Activated effector memory CD4-positive, alpha-beta T cell treated with Interleukin-2 at 50 U/mL for 16 hours (primary cell): ENCODE measurements at places on chromosomes 6 and 20.

- DNase-seq: no peak
Observed at GRCh38 chr20:47859278-47859677, 74.0 kb upstream of the SULF2 start.

- no peak for DNase-seq
Observed at GRCh38 chr6:13807696-13808095, 6.7 kb downstream of the MCUR1 start.

DNA sequence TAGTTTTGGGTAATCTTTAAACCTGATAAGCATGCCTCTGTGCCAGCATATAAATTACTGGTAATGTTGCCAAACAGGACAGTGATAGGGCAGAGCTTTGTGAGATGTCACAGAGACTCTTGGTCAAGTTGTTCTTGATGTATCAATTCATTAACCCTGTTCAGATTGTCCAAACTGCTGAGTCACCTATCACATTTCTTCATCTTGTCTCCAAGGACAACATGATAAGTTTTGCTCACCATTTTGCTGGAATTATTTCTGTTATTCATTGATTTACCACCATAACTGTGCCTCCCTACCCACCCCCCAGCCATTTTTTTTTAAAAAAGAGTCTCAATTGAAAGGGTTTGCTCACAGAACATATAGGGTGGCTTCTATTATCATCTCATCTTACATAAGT is 19.5 kb upstream of the GMNN start:
- no peak for DNase-seq

DNA sequence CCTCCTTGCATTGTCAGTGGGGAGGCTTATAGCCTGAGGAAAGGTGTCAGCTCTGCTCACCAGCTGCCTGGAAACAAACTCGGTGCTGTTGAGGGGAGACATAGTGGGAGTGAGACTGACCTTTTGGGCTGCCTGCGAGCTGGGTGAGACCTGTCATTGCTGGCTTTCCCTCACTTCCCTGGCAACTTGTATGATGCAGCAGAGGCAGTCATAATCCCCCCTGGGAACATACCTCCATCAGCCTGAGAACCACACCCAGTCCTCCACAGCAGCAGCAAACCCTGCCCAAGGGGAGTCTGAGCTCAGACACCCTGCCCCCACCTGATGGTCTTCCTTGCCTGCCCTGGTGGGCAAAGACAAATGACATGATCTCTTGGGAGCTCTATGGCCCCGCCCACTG is 521.2 kb upstream of the IMPG1 start:
- DNase-seq: no peak

GRCh38 chr6:114151064-114151690 is 180.2 kb upstream of the HDAC2 start:
- DNase-seq: no peak

DNA sequence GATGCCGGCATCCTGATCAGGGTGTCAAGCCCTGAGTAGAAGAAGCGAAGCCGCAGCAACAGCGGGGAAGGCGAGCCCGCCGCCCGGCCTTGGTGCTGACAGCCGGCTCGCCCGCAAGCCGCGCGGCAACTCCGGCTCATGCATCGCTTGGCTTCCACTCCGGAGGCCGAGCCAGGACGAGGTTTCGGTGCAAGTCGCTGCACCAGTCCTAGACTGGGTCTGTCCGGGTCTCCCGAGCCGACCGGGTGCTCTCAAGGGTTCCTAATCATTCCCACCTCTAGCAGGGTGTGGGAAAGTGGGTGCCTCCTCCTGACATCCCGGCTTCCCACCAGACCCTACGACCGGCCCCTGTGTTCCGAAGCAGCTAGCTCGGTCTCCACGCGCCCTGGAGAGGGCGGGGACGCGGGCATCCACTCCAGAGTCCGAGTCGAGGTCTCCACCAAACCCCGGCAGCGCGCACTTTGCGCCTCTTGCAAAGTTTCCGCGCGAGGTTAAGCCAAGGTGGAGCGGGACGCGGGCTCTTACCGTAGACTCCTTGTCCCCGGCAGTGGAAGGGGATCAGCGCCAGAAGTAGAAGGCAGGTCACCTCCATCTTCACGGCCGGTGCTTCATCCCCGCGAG is 1.4 kb downstream of the MDGA1 start:
- peak; percentile 8 for DNase-seq

- no peak for DNase-seq
Observed at GRCh38 chr6:109610590-109610989, 80.4 kb downstream of the AK9 start.

DNA sequence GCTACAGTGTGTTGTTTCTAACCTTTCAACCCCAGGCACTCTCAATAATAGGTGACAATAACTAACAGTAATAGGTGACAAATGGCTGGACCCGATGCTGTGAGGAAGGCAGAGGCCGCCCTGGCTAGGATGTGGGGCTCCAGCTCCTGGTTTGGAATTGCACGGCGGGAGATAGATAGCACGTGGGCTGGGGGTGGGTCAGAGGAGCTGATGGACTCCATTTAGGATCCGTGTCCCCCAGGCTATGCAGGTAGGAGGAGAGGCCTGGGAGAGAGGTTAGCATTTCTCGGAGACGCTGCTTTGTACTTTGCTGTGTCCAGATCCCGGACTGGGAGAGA is 61.4 kb downstream of the EZR start:
- DNase-seq: no peak

GRCh38 chr20:53550280-53551187 is 43.1 kb downstream of the ZNF217 start:
- no peak for DNase-seq

DNA sequence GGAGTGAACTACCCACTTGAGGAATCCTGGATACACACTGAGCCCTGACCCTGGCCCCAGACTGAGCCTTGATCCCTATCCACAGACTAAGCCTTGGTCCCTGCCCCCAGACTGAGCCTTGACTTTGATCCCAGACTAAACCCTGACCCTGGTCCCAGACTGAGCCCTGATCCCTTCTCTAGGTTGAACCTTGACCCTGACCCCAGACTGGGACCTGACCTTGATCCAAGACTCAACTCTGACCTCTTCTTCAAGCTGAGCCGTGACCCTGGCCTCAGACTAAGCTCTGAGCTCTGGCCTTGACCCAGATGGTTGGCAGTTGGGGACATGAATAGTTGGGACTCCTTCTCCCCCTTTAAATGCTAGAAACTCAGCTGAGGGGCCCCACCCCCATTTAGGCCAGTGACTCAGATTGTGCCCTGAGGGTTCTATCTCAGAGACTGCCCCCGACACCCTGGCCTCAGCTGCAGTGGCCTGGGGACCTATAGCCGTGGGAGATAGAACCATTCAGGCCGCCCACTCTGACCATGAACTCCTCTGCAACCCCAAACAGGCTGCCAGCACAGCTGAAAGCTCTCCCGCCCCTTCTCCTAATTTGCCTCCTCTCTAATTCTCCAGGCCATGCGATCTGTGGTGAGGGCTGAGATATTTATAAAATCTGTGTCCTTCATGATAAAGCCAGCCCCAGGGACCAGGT is 84.7 kb downstream of the DLGAP4 start:
- DNase-seq: no peak

DNA sequence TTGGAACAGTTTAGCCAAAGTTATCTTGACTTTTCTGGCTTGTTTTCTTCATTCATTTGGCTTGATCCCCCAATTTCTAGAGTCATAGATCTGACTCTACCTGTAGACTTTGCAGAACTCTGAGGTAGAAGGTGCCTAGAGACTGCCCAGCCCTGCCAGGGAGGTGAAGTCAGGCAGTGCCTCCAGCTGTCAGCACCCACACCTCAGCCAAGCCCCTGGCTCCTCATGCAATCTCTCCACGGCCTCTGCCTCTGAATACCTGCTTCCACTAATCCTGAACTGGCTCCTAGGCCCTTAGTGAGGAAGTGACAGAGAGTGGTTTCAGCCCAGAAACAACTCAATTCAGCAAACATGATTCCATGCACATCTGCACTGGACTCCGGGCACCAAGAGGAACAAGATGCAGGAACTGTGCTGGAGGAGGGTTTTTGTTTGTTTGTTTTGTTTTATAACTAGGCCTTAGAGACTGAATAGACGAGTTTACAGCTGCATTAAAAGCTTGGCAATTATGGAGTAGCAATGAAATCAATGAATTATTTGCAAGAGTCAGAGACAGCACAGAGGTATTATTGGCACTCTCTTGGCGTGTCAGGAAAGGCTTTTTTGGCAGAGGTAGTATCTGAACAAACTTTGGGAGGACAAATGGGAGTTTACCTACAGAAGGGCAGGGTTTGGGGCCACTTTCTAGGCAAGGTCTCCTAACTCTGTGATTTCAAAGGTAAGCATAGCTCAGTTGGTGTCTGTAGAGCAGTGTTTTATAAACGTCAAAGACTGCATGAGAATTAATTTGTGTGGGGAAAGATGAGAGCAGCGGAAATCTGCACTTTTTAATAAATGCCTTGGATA is 25.2 kb downstream of the TGM3 start:
- no peak for DNase-seq

DNA sequence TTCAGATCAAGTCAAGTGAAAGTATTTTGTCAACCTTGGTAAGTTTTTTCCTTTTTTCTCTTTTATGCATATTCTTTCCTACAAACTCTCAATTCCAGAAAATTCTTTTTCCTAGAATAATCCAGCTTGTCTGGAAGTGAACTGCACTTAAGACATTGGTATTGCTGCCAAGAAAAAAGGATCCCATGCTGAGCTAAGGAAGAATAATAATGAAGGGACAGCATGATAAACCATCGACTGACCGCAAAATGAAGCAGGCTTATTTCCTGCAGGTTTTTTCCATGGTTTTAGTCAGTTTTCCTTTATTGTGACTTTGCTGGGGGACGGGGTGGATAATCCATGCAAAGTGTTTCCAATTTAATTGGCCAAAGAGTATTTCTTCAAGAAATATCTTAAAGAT is 857.6 kb upstream of the SLC35B3 start:
- DNase-seq: no peak

- no peak for DNase-seq
Observed at GRCh38 chr6:36115412-36115811, 14.9 kb upstream of the MAPK13 start.

- no peak for DNase-seq
Observed at GRCh38 chr20:63544241-63544957, 3.1 kb downstream of the SRMS start.

DNA sequence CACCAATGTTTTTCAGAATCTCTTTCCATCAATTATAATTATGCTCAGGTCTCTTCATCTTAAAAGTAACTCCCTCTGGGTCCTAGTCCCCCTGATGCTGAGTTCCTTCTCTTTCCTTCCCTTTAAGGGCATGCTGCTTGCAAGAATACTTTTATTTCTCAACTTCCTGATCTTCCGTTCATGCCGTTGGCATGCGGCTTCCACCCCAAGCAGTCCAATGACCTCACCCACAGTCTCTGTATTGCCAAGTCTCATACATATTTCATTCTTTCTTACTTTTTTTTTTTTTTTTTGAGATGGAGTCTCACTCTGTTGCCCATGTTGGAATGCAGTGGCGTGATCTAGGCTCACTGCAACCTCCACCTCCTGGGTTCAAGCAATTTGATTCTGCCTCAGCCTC is 83.5 kb downstream of the NDUFAF5 start:
- DNase-seq: no peak

DNA sequence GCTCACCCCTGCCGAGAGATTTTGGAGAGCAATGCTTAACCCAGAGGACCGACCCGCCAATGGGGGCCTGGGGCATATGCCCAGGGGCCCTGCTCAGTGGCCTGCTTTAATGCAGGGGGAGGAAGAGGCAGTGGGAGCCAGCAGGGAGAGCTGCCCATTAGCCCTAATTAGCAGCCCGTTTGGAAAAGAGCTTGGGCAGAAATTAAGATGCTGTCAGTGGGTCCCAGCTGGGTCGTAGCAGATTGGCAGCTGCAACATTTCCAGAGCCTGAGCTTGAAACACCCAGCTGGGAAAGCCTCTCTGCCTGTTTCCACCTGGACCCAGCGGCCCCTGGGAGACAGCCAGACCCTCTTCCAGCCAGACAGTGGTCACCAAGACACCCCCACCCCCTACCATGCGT is 39.5 kb downstream of the CD40 start:
- DNase-seq: no peak

DNA sequence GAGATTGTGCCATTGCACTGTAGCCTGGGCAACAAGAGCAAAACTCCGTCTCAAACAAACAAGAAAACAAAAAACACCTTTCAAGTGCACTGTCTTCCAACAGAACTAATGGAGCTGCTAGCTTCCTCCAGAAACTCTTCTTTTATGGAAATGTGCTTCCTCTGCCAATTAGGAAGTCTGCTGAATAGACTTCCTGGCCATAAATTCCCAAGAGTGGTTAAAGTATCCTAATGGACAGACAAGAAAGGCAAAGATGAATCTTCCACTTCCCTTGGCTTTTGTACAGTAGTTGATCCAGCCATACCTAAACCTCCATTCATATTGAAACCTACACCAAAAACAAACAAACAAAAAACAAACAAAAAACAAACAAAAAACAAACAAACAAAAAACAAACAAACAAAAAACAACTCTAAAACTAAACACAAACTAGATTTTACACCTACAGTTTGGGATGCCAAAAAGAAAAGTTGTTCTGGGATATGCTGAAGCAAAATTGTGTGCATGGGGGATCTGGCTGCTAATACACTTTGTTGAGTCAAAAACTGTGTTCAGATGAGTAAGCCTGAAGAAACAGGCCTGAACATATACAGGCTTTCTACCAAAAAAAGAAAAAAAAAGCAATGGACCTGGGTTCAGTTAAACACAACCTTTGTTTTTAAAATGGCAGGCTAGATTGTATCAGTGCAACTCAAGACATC is 59.8 kb upstream of the CARMIL1 start:
- DNase-seq: no peak

GRCh38 chr20:36604952-36605398 is 604 bp upstream of the RAB5IF start:
- no peak for DNase-seq

DNA sequence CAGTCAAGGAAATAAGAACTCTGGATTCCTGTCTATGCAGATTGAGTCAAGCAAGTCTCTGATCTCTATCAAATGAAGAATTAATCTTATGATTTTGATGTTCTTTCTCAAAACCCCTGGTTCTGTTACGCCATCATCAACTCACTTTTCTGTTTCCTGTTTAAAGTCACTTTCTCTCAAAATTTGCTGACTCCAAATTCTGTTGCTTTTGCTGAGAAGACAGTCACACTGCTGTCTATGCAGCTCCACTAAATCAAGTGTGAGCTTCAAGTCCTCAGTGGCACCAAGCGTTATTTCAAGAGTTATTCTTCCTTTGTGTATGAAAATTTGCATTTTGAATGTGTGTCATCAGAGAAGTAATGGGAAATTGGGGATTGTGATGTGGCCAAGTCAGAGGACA is 663.3 kb downstream of the KIF16B start:
- DNase-seq: no peak

DNA sequence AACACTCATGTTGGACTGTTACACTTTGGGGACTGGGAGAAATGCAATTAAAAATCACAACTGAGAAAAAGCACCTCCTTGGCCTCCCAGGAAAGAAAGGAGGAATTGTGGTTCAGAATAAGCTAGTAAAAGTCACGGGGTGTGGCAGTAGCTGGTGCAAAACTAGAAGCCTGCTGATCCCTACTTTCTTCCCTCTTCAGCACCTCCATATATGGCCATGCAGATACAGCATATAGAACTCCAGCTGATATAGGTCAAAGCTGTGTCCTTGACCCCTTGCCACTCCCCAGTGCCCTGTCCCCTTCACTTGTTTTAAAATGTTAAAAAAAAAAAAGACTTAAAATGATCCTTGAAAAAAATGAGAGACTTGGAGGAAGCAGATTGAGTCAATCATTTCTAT is 5.5 kb upstream of the FLRT3 start:
- no peak for DNase-seq

- no peak for DNase-seq
Observed at GRCh38 chr20:7744411-7744810, 195.8 kb downstream of the HAO1 start.
